ENCODE measurements at places on chromosomes 3 and 15.

- no peak for DNase-seq
Measured at GRCh38 chr15:80216911-80217310, 35.1 kb downstream of the CTXND1 start.

DNA sequence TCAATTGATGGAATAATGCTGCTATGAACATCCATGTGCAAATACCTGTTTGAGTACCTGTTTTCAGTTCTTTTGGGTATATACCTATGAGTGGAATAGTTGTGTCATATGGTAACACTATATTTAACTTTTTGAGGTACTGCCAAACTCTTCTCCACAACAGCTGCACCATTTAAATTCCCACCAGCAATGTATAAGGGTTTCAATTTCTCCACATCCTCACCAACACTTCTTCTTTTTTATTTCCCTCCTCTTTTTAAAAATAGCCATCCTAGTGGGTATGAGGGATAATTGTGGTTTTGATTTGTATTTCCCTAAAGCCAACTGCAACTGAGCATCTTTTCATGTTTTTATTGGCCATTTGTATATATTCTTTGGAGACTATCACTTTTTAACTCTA is 31.3 kb upstream of the ARHGEF3 start:
- no peak for DNase-seq

DNA sequence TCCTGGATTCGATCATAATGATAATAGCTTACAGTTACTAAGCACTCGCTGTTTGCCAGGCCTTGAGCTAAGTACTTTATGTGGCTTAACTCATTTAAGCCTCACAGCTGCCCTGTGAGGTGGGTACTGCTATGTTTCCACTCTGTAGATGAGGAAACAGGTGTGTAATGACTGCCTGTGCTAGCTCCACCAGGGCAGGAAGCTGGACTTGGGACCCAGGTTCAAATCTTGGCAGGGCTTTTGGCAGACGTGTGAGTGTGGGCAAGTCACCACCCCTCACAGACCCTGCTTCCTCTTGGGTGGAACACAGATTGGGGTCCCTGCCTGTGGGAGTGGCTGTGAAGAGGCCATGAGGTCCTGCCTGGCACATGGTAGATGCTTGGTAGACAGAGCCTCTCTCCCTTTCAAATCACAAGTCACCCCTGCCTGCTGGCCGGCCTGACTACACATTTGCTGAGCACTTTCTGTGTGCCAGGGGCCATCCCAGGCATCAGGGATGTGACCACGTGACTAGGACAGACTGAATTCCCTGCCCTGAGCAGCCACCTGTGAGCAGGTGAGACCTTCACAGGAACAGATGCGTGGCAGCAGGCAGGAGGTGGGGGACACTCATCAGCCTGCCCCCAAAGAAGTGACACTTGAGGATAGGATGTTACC is 3.7 kb downstream of the EFCC1 start:
- DNase-seq, result no peak

- DNase-seq, result no peak
Measured at GRCh38 chr3:98029083-98029482, 6.0 kb downstream of the GABRR3 start.

GRCh38 chr15:41024131-41024530 is 70.9 kb downstream of the CHAC1 start:
- peak; percentile 91 for DNase-seq

DNA sequence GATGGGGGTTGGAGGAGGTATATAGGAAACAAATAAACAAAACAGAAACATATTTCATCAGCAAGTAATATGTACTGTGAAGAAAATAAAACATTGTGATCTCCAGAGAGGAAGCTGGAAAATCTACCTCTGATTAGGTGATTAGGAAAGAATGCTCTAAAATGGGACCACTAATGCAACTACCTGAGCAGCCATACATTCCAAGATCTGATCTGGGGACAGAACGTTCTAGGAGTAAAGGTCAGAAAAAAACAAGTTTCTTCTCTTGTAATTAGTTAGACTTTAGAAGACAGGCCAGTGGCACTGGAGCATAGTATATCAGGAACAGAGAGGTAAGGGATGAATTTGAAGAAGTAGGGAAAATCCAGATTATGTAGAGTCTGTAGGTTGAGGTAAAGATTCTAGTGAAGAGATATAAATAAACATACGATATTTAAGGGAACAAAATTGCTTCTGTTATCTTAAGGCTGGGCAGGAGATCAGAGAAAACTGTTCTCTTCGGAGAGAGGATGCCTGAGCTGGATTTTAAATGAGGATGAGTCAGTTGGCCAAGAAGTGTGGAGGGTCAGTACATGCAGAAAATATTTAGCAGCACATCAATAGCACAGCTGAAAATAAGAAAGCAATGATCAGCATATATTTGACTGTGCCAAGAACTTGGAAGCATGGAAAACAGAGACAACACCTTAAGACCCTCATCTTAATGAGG is 429.5 kb downstream of the NLGN1 start:
- no peak for DNase-seq

DNA sequence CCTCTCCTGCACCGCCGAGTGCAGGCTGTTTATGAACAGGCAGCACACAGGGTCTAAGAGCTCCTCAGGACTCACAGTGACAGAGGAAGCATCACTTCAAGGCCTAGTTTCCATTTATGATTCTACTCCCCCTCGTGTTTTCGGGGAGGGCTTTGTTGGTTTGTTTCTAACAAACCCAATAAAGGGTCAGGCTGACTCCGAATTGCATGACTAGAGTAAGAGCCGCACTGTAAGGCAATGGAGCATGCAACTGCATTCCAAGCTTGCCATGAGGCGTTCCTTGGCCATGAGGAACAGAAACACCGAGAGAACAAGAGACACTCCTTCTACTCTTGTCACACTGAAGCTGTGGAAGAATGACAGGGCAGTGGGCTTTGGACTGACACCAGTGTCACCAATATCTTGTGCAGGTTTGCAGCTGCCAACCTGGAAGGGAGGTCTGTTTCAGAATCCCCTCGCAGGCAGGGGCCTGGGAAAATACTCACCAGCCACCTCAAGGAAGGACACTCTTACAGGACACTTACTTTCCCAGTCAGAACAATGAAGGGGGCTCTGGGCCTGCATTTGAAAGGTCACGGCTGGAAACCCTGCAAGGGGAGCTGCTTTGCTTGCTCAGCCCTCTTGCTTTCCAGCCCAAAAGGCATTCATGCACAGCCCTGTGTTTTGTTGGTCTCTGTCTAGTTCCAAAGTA is 96.8 kb downstream of the ADAMTS17 start:
- DNase-seq, result no peak

GRCh38 chr3:189202583-189202982 is 30.8 kb downstream of the TPRG1 start:
- DNase-seq, result no peak

GRCh38 chr3:11651900-11652299 is 8.2 kb upstream of the VGLL4 start:
- DNase-seq, result no peak

DNA sequence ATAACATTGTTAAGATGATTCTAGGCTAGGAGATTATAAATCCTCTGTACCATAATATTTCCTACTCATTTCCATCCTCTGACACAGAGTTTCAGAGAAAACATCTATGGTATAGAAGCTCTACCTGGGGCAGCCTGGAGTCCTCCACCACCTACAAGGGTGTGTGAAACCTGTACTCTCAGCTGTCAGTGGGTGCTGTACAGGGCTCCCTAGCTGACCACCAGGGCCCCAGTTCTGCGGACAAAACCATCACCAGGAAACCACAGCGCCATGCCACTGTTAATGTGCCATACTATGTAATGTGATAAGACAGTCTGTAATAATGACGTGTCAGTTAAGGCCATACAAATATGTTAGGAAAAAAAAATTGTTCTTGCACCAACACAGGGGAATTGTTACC is 7.1 kb downstream of the RORA start:
- no peak for DNase-seq

GRCh38 chr3:120280566-120280965 is 4.5 kb downstream of the GPR156 start:
- DNase-seq, result no peak

GRCh38 chr3:142105991-142106390 is 43.4 kb downstream of the TFDP2 start:
- DNase-seq, result no peak

DNA sequence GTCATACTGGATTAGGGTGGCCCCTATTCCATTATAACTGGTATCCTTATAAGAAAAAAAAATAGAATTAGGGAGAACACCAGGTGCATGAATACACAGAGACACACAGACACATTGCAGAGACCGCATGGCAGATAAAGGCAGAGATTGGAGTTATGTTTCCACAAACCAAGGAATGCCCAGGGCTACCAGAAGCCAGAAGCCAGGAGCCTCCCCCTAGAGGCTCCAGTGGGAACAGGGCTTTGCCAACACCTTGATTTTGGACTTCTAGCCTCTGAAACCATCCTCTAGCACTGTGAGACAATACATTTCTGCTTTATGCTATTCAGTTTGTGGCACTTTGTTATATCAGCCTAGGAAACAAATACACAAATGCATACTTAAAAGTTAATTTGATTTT is 10.4 kb downstream of the GOLM2 start:
- no peak for DNase-seq

GRCh38 chr3:39149059-39149455 is 4.3 kb downstream of the CSRNP1 start:
- DNase-seq, result no peak

GRCh38 chr15:77526595-77527163 is 106.0 kb downstream of the HMG20A start:
- DNase-seq, result no peak

All from fibroblast of skin of left biceps (primary cell).